ENCODE measurements at places on chromosomes 1 and 21.
A peak's percentile ranks its signal among the peaks of the same experiment; 100 is the strongest.

DNA sequence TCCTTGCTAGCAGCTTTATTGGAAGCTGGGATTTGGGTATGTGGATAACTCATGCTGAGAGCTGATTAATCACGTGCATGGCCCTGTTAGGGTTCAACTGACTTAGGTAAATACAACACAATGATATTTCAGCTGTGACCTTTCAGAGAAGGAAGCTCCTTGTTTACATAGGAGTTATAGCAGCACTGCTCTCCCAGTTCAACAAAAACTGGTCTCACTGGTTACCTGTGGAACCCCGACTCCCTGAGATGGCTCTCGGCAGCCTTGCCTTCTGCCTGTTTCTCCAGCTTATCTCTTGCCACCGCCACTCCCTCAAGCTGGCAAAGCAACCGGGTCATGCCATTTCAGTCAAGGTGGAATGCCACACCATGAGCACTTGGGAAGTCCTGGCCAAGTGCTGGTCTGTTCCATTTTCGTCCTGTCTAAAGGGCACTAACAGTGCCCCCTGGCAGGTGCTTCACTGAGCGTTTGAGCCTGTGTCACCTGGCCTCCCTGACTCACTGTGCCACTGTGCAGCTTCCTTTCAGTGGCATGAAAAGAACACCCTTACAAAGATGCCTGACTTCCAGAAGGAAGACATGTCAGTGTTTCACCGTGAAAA is 31.6 kb downstream of the DOP1B start:
- no peak for DNase-seq

DNA sequence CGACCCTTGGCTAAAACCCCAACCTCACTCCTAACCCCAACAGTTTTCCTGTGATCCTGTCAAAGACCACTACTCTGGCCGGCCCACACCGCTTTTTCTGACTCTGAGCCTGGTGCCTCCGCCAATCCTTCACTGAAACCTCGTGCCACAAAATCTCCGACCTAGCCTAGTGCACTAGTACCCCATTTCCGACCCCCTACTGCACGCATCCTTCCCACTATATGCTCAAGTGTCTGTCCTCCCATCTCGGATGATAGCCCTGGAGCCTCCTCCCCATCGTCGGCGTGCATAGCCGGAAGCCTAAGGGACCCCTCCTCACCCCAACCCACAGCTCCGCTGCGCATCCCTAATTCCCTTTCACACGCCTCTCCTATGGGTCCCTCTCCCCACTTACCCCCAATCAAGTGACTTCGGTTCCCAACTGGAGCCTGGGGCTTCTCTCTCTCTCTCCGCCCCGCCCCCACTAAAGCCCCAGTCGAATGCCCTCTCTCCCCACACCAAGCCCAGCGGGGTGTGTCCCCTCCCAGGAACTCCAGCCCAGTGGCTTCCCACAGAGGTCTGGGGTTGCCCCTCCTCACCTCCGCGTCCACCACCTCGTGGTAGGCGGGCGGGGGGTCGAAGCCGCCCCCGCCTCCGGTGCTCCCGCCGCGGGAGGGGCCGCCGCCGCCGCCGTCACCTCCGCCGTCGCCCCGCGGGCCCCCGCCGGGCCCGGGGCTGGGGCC is 791 bp downstream of the USP24 start:
- peak; percentile 40 for DNase-seq

DNA sequence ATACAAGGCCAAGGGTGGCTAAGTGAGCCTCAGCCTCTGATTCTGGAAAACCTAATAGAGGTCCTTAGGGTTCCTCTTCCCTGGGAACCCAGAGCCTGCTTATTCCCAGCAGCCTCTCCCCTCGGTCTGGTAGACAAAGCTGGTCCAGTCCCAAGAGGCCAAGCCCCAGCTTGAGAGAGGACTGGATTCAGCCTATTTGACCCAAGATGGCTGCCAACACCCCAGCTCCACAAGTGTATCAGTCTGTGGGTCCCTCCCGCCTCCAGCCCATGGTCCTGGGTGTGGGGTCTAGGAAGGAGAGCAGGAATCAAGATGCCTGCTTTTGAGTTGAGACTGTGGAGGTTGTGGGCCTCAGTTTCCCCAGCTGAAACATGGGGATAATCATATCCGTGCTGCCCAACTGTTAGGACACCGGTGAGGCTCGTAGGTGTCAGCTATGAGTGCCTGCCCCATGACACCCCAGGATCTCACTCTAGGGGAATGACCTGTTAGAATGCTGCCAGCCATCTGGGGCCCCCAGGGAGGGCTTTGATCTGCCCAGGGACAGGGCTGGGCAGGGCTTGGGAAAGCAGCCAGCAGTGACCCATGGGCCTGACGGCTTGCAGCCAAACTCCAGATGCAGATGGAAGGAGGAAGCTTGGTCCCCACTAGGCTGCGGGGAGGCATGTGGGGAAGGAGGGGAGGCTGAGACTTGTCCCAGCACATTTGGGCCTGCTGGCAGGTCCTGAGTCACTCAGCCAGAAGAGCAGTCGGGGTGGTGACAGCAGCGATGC is 45.4 kb downstream of the NUAK2 start:
- no peak for DNase-seq

DNA sequence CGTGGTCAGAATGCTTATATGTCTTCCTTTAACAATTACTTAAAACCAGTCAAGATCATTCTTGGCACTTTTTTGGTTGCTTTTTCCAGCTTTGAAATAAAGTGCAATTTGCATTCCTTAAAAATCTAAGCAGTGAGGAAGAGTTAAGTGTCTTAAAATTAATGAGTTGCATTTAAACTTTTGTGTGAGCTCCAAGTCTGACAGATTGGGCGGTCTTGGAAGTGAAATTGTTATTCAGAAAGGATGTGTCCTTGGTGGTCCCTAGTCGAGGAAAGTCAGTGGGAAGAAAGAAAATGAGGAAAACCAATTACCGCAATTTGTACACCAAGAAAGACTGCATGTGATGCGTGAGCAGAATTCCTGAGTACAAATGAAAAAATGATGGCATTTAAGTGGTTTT is 132.5 kb downstream of the HHIPL2 start:
- no peak for DNase-seq

DNA sequence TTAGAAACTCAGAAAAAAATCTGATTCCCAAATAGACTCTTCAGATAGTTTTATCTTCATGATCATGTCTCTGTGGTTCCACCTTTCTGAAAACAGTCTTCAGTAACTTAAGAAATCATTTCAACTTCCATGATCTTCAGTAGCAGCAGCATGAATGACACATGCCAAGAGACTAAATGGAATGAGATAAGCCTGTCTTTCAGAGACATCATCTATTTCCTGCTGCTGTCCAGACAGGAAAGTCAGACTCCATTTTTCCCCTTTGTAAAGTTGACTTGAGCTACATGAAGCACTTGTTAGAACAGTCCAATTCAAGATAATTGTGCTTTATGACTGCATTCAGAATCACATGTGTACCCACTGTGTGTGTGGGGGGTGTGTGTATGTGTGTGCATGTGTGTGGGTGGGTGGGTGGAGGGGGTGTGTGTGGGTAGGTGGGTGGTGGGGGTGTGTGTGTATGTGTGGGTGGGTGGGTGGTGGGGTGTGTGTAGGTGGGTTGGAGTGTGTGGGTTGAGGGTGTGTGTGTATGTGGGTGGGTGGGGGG is 58.8 kb downstream of the CLIC4 start:
- peak; percentile 26 for DNase-seq

DNA sequence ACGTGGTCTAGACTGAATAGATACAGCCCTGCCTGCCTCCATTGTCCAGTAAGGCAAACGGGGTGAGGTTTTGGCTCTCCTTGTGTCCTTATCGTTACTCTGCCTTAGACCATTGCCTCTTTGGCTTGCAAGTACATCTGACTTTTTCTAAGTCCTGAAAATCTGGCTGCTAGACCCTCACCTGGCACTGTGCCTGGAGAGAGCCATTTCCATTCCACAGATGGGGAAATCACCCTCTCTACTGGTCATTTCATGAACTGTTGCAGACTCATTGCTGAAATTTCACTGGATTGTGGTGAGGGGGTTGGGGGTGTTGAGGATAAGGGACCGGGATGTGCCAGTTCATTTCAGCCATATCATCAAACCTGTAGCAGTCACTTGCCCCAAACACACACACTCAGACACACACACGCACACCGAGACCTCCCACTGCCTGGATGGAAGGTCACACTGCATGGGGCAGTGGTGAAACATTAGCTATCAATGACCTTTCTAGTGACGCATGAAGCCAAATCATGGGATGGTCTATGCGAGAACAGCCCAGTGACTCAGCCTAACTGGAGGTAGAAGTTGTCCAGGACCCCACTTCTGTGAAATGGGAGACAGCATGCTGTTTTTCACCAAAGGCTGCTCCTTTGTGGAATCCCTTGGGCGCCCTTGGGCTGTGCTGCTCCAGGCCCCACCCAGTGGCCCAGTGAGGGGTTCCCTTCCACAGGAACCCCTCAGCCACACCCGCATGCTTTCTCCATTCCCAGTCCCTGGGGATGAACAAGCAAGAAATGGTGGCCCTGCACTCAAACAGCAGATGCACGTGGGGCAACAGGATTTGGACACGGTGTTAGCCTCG is 34.9 kb upstream of the VASH2 start:
- no peak for DNase-seq

DNA sequence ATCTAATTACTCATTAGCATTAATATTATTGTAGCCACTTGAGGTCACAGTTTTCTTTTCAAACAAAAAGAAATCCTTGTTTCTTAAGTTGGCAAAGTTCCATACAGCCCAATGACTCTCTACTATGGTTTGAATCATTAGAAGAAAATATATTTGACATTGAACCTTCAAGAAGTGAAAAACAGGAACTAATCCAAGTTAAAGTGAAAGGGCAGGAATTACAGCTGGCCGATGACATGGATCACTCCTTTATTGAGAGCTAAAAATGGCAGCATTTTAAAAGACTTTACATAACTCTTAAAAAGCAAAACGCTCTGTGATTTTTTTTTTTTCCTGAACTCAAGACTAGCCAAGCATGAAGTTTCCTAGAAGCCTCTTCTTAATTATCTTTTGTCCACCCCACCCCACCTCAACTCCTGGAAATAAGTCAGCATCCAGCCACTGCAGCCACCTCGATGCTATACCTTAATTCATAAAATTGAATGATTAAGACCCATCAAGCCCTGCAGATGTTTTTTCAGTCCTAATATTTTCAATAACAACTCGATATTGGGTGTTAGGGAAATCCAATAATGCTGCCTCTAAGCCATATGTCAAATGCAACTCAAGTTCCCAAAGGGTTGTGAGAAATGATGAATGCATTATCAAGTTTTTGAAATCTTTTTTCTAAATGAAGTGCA is 323.1 kb downstream of the HHIPL2 start:
- no peak for DNase-seq

- peak; percentile 70 for DNase-seq
These were observed 15.4 kb downstream of the LMNA start for GRCh38 chr1:156129687-156130577.

DNA sequence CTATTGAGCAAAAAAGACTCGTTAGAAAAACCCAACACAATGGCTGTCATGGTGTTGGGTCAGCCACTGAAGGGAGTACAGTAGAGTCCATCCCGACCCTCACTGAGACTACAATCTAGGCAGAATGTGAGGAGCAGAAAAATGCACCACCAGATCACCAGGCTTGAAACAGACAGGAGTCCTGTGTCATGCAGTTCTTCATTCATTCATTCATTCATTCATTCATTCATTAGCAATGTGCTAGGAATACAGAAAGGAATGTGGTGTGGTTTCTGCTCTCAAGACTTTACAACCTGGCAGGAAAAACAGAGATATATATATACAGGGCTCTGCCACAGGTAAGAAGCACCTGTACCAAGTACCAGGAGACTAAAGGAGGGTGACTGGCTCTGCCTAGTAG is 392.3 kb downstream of the OMA1 start:
- no peak for DNase-seq

DNA sequence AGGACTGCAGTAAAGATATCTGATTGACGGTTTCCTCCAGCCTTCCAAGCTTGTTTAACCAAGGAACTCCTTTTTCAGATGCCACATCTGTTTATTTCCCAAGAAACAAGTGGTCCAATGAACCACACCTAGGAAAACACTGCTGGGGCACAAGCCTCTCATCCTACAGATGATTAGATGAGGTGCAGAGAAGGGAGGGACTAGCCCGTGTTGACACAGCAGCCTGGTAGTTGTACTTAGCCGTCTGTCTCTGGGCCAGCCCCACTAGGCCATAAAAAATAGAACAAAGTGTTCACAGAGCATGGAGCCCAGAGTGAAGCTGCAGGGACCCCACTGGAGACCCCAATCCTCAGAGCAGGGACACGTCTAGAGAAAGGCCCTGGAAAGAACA is 32.1 kb downstream of the LRP8 start:
- DNase-seq = no peak

- DNase-seq = no peak
These were observed 120.2 kb downstream of the MRPL39 start for GRCh38 chr21:25487046-25487594.

DNA sequence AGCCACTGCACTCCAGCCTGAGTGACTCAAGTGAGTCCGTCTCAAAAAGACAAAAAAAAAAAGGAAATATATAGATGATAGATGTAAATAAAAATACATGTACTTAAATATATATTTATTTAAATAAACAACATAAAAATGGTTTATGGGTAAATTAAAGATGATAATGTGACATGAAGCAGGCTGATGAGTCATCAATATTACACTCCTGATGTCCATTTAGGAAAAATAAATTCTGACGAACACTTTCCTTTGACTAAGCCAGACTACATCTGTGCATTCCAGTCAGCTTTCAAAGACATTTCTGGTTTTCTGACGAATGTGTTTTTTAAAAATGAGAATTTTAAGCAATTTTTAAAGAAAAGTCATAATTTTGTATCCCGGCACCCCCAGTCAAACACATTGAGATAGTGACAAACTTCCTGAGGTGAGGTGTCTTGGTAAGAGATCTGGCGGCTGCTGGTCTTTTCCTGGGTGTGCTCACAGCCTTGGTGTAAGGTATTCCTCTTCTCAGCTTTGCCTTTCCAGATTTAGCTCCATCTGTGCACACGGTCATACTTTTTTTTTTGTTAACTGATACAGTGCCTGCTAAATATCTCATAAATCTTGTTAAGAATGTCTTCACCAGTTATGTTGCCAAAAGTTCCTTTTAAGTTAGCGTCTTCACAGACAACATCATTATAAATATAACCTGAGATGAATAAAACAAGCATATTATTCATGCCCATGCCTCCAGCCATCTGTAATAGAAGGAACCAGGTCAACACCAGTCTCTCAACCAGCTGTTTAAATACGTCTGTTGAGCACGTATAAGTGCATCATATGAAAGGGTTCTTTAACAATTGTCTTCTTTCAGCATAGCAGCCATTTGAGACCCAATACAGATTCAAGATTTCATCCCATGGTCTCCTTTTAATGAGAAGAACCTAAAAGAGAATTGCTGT is 214.5 kb upstream of the PLD5 start:
- no peak for DNase-seq

GRCh38 chr1:199789141-199789540 is 238.4 kb upstream of the NR5A2 start:
- DNase-seq = no peak

DNA sequence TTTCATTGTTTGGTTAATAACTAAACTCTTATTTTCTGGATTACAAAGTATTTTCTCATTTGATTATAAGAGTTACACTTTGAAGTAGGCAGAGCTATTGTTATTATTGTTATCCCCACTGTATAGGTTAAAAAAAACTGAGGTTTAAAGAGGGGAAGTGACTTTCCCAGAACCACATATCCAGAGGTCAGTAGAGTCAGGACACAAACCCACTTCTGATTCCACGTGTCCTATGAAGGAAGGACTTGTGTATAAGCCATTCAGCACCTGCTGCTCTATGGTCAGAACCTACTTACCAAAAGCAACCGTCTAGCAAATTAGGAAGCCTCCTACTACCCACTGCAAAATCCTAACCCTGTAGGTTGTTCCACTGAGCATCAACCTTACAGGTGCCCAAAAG is 291.3 kb downstream of the TM2D1 start:
- no peak for DNase-seq

Measured in activated CD4-positive, alpha-beta T cell treated with anti-CD3 and anti-CD28 coated beads for 4 hours (primary cell).